ENCODE measurements at places on chromosomes 3 and 15. TPM values are rescaled to one million over a fixed set of nuclear protein-coding genes. Genes with fewer than 3 reads are reported as not detected.

Gene GPX1
- 653 TPM for total RNA-seq

GRCh38 chr3:115885621-115886020 is 262.3 kb downstream of the GAP43 start:
- no peak for DNase-seq

- no peak for DNase-seq
These were observed 74.1 kb upstream of the RNF7 start for GRCh38 chr3:141663993-141664392.

- no peak for DNase-seq
These were observed 16.6 kb upstream of the NIT2 start for GRCh38 chr3:100317912-100318311.

DNA sequence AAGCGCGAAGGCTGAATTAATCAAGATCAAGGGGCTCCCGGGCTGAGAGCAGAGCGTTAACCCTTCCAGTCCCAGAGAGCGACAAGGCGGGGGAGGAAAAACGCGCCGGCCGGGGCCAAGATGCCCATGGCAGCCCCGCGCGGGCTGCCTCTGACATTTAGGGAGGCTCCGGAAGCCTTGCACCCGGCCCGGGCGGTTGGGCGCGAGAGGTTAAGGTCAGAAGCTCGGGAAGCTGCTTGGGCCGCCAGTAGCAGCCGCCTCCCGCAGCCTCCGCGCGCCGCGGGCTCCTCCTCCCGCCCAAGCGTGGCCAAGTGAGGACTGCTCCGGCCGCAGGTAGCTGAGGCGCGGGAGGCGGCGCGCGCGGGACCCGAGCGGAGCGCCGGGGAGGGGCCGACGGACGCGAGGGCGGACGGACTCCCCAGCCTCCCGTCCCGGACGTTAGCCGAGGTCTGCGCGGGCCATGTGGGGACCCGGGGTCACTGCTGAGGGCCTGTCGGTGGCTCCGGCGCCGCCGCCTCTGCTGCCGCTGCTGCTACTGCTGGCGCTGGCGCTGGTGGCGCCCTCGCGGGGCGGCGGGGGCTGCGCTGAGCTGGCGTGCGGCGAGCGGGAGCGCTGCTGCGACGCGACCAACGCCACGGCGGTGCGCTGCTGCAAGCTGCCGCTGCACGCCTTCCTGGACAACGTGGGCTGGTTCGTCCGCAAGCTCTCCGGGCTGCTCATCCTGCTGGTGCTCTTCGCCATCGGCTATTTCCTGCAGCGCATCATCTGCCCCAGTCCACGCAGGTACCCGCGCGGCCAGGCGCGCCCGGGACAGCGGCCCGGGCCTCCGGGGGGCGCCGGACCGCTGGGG is at the start of gene C3orf80:
Gene C3orf80 (plus strand): TSS at position 247 of the 850 bp plus-strand sequence. CDS start 214 bp downstream, at position 461.
- DNase-seq = no peak

- DNase-seq = peak; percentile 62
These were observed 34.3 kb downstream of the ZBTB38 start for GRCh38 chr3:141402476-141403171.

DNA sequence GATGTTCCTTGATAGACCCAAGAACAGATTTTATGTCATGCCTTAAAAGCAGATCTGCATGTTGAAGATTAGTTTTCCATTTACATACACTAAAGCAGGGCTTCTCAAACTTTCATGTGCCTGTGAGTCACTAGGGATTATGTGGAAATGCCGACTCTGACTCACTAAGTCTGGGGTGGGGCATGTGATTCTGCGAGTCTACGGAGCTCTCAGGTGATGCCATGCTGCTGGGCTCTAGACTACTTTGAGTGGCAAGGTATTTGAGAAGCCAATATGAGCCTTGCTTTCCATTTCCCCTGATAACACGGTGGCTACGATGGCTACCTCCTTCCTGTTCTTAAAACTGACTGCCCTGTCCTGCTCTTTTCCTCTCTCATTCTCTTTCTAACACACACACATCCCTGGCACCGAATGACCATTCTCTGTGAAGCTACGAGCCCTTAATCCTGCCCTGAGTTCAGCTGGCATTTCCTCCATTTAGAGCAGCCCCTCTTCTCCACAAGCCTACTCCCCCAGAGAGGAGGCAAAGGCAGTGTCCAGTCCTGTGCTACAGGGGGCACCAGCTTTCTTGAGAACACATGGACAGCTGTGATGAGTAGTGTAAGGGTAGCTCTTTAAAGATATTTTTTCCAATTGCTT is 39.7 kb upstream of the PYGO1 start:
- DNase-seq = no peak

DNA sequence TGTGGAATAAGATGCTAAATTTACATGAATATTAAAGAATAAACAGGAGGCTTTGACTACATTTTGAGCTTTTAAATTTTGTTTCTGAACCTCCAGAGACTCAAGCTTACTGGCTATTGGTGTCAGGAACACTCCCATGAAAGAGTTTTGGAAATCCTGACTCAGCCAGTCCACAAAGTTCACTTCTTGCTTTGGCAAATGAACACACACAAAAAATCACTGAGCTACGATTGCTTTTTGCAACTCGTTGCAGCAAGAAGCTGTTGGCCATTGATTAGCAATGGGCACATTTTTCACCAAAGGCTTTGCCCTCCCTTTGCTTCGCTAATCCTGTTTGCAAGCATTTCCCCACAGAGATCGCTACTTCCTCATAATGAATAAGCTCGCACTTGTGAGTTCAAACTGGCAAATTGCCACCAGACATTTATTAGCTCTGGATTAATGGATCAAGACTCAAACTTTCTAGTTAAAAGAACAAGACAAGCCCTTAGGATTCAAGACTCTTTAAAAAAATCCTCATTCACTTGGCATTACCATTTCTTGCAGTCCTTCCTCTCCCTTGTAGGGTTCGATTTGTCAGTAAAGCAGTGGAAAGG is 343.2 kb upstream of the ONECUT1 start:
- no peak for DNase-seq

- DNase-seq = no peak
These were observed 7.4 kb downstream of the TRANK1 start for GRCh38 chr3:36937492-36937891.

DNA sequence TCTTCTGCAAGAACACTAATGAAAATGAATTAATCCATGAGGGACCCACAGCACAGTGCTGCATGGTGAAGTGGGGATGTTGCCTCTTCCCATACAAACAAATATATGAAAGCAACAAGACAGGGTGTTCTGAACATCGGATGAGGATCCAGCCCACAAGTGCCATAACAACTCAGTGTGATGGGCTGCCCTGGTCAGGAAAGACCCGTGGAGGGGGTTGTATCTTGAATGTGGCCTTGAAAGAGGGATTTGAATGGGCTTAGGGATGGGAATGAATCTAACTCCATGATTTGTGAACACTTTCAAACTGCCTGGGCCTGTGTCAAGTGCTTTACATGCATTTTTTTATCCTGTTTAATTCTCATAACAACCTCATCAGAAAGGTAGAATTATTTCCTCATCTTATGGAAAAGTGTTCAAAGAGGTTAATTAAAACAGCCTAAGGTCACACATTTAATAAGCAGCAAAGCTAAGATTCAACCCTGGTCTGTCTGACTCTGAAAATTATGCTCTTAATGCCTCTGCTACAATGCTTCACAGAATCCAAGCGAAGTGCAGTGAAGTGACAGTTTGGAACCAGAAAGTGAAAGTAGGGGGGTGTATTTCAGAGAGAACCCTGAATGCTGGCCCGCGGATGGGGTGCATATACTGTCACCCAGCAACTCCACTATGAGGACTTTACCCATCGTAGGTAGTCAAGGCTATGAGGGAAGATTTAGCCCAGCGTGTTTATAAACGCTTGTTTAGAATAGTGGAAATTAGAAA is 65.6 kb upstream of the HEG1 start:
- no peak for DNase-seq

Gene EFCAB12
- total RNA-seq = 1.3 TPM

GRCh38 chr15:80567721-80568157 is 127.4 kb upstream of the ABHD17C start:
- no peak for DNase-seq

- DNase-seq = no peak
These were observed 59.9 kb downstream of the MECOM start for GRCh38 chr3:169603661-169604060.

Gene COL6A6
- 0.98 TPM for total RNA-seq

DNA sequence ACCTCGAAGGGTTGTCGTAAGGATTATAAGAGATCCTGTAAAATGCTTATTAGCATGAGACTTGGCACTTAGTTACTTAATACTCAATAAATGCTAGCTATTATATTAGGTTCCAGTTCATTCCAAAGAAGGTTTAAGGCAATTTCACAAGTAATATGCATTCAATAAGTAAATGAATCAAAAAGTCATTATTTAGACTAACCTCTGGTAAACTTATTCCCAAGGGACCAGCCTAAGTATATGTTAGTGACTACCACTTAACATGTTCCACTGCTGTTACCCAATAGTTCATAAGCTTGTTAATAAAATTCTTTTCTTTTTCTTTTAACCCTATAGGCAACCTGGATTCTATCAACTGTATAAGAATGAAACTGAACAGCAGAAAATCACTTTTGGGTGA is 5.1 kb downstream of the PDCD10 start:
- DNase-seq = no peak

GRCh38 chr3:157279237-157279636 is 119.3 kb upstream of the CCNL1 start:
- DNase-seq = no peak

DNA sequence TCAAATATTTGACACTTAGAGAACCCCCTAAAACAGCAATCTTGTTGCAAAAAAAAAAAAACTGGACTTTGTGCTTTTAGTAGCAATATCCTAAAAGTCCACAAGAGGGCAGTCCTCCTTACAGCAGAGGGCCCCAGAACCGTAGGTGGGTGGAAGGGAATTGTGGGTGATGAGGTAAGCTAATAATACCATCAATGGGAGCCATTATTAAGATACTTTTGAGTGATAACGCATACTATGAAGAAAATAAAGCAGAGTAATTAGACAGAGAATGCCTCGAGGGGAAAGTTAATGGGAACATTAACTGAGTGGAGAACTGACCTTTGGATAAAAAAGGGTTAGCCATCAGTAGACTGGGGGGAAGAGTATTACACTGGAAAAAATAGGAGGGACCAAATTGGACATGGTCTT is 229.9 kb downstream of the THRB start:
- DNase-seq = no peak

GRCh38 chr3:116563351-116563750 is 118.1 kb upstream of the LSAMP start:
- DNase-seq = no peak

GRCh38 chr3:169454060-169454317 is 209.5 kb downstream of the MECOM start:
- no peak for DNase-seq

Gene SH3GL3
- total RNA-seq = not detected

Gene GPR176
- total RNA-seq = 9.4 TPM

- no peak for DNase-seq
These were observed 55.9 kb upstream of the KLF13 start for GRCh38 chr15:31270767-31271166.

DNA sequence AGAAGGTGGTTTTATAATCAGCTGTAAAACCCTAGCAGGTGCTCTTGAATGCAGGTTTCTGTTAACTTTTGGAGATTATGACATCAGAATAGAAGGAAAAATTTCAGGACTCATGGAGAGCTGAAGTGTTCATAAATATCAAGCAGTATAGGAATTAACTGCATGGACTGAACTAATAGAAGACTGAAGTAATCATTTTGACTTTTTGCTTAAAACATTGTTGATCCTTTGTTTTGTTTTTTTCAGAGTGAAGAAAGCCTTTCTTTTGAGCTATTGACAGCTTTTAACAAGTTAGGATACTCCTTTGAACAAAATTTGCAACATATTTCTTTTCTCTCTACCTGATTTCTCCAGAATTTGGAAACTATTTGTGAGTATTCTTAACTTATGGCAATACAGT is 70.6 kb upstream of the DAZL start:
- DNase-seq = no peak

Gene GHSR
- total RNA-seq = not detected

- DNase-seq = no peak
These were observed 6.3 kb upstream of the ITPKA start for GRCh38 chr15:41487381-41487780.

Gene SRP14
- total RNA-seq = 310 TPM

GRCh38 chr3:38960953-38961622 is 90.7 kb downstream of the SCN11A start:
- DNase-seq = no peak

DNA sequence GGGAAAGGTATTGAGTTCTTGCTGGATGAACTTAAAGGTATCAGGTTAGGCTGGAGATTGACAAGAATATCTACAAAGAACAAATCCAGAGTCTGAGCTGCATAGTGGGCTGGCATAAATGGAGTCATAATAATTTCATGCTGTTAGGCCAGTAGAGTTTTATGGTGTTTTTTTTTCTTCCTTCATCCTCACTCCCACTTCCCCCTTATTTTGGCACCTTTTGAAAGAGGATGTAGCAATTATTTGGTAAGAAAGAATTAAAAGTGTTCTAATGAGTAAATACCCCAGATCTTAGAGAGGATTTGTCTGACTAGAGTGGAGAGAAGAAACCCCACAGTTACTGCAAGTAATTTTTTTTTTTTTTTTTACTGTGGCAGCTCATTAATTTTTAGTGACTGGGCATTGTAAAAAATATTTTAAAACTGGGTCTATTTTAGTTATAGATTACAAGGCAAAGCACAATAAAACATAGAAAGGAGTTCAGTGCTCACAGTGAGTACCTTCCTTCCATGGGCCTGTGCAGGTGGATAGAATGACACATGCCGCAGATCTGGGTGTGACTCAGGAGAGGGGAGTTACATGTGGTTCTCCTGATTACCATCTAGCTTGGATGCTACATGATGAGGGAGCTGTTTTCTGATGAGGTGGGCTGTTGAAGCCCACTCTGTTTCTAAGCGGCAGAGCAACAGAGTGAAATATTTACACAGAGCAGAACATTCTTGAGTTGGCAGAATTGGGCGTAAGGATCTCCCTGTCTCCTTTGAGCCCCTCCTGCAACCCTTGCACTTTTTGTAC is 5.3 kb downstream of the EDEM1 start:
- DNase-seq = no peak

DNA sequence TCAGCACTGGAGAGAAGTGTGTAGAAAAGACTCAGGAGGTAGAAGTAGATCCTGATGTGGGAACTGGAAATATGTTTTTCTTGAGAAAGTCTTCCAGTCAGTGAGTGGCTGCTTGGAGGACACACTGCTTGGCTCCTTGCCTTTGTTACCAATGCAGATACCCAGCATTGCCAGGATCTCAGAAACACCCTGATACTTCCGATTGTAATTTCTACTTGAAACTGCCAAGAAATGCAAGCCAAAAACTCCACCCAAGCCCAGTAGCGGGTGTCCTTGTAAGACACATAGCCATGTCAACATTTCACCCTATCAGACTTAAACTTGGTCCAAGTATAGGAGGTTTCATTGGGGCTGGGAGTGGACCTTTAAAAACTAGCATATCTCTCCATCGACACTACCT is 141.8 kb downstream of the ALDH1A2 start:
- no peak for DNase-seq

Gene MOBP
- under 0.01 TPM for total RNA-seq

Gene SAMD7
- not detected for total RNA-seq

DNA sequence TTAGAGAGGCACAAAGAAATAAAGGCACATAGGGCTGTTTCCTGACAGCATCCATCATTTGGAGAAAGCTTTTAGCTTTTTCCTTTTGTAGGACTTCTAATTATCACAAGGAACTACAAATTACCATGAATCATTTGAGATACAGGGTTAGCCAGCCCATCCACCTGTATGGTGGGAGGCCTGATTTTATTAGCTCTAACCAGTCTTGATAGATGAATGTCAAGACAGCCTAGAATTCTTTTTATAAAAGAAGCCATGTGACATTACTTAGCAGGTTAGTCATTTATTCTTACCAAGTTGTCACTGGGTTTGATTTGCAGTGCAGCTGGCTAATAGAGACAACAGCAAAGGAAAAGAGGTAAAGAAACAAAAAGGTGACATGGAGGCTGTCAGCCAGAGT is 618.1 kb downstream of the ZNF385D start:
- no peak for DNase-seq

Gene ANKUB1
- not detected for total RNA-seq

Gene TKT
- total RNA-seq = 273 TPM
